Esophagus squamous epithelium (tissue), 5 donors: ENCODE measurements at places on chromosomes 2 and 18.

GRCh38 chr2:32622570-32623310 is 5.1 kb upstream of the TTC27 start:
- DNase-seq: no peak

DNA sequence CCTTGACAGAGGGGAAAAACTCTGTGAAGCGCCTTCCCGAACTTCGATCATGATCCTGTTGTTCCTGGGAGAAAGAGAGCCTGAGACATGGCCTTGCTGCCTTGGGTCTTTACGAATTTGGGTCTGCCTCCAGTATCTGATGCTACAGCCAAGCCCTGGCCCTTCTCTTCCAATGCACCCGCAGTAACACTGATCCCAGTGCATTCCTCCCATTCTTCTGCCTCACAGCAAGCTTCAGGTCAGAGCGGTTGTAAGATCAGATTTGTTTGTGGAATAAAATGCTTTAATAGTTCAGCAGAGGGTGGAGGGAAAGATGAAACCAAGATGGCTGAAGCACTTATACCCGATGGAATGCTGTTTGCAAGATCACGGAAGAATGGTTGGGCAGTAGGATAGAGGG is 196.7 kb upstream of the SIX2 start:
- no peak for DNase-seq

- no peak for DNase-seq
These were observed 109.5 kb downstream of the RTN4 start for GRCh38 chr2:54940723-54941122.

GRCh38 chr2:98476192-98476868 is 31.7 kb downstream of the INPP4A start:
- DNase-seq: no peak

GRCh38 chr2:189581354-189582139 is 961 bp upstream of the SLC40A1 start:
- no peak for DNase-seq

- no peak for DNase-seq
These were observed 21.0 kb downstream of the KDSR start for GRCh38 chr18:63346031-63346430.

DNA sequence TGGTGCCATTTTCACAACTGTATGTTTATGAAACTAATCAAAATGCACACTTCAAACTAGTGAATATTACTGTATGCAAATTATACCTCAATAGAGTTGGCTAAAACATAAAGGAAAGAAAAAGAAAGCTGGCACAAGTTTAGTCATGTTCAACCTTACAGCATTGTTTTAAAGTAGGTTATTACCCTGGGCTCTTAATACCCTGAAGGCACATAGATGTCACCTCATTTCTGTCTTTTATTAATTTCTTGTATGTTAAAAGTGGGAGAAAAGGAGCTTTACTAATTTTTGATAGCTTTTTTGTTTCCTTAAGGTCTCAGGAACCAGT is 32.7 kb downstream of the TMEM131 start:
- DNase-seq: no peak

- DNase-seq: no peak
These were observed 212.6 kb downstream of the INSIG2 start for GRCh38 chr2:118300832-118301231.

DNA sequence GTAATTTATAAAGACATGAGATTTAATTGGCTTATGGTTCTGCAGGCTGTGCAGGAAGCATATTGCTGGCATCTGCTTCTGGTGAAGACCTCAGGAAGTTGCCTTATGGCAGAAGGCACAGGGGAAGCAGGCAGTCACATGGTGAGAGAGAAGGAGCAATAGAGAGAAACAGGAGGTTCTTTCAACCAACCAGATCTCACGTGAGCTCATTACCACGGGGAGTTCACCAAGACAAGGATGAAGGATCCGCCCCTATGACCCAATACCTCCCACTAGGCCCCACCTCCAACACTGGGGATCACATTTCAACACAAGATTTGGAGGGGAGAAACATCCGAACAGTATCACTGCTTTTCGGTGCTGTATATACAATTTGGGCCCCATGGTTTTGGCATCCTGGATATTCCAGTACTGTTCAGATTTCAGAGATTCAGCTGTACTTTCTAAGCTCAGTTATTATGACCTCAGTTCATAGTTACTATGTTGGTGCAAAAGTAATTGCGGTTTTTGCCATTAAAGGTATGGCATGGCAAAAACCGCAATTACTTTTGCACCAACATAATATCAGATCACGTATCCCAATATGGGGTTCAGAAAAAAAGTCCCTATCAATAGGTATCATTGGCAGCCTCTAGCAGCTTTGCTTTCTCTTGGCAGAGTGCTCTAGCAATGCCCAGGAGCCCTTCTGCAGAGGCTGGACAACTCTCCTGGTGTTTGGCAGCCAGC is 189.6 kb upstream of the SIX3 start:
- no peak for DNase-seq

DNA sequence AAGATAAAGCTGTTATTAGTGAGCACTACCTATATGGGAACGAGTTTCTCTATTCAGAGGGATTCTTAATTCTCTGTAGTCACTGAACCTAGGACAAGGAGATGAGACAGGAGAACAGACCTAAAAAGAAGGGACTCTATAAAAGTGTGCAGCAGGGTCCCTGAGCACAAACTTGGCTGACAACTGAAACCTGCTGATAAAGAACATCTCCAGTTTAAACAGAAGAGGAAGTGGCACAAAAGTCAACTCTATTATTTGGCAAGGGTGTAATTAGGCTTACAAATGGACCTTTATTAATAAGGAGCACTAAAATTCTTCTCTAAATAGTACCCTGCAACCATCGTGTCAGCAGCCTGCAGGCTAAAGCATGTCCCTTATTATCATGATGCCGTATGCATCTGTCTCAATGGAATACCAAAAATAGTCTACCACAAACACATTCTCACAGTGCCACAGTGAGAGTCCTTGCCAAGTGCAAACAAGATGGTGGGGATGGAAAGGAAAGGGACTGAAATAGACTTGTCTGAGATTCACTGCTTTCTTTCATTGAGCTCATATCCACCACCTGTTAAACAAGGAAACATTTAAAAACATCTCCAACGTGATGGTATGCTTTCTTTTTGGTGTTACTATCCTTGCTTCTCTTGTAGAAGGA is 260.2 kb downstream of the INSIG2 start:
- DNase-seq: no peak

DNA sequence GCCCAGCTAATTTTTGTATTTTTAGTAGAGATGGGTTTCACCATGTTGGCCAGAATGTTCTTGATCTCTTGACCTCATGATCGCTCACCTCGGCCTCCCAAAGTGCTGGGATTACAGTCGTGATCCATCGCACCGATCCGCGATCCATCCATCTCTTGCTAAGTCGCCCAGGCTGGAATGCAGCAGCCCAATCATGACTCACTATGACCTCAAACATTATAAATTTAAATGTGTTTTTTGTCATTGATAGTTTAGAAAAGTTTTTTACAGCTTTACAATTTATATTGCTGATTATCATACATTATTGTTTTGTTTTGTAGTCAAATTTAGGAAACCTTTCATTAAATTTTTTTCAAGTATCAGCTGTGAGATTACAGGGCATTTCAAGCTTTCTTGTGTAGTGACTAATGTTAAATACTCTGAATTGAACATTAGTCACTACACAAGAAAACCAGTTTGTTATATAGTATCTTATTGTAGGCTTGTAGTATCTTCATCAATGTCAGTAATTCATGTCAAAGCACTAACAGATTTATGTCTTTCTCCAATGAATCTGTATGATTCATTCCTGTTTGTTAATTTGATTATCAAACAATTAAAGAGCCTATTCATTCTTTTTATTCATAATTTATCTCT is 37.5 kb downstream of the NR4A2 start:
- no peak for DNase-seq

DNA sequence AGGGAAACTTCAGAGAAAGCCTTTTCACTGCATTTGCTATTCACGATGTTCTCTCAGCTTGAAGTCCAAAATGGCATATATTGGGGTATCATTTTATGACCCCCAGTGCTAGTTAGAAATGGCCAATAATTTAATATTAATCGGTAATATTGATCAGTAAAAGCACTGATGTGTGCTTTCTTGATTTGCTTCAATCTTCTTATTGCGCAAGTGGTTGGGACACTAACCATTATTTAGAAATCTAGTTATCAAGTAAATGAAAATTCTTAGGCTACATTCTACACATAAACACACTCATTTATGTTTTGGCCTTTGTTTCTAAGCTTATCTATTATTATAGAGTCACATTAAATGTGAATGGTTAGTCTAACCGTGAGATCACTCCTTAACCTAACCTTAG is 49.7 kb upstream of the VWC2L start:
- DNase-seq: no peak

DNA sequence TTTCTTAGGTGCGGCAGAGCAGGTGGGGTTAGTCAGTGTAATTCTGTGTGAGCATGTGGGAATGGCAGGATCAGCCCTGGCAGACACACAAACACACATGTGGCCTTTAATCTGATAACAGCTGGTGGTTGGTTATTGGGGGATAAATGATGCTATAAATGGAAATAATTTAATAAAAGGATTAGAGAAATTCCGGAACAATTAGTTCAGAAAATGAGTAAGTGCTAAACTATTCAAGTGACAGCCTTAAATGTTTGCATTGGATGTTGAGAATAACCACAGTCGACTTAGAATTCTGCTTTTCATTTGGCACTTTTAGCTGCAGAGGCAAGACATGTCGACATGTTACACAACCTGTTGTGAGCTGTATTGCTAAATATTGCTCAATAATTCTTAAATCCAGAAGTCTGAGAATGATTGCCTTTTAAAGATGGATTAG is 7.2 kb downstream of the SMYD1 start:
- DNase-seq: no peak

DNA sequence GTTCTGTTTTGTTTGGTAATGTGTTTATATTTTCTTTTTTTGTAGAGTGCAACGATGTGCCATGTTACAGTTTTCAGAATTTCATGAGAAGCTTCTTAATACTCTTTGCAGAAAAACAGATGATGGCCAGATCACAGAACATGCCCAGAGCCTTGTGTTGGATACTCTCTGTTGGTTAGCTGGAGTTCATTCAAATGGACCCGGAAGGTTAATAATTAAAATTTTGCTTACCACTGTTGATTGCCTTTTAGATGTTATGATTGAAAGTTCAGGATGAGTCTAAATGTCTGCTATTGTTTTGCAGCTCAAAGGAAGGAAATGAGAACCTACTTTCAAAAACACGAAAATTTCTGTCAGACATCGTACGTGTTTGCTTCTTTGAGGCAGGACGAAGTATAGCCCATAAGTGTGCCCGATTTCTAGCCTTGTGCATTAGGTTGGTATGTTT is 85.2 kb downstream of the BIRC6 start:
- no peak for DNase-seq

- DNase-seq: no peak
These were observed 7.4 kb upstream of the GPR75 start for GRCh38 chr2:53867169-53867568.

DNA sequence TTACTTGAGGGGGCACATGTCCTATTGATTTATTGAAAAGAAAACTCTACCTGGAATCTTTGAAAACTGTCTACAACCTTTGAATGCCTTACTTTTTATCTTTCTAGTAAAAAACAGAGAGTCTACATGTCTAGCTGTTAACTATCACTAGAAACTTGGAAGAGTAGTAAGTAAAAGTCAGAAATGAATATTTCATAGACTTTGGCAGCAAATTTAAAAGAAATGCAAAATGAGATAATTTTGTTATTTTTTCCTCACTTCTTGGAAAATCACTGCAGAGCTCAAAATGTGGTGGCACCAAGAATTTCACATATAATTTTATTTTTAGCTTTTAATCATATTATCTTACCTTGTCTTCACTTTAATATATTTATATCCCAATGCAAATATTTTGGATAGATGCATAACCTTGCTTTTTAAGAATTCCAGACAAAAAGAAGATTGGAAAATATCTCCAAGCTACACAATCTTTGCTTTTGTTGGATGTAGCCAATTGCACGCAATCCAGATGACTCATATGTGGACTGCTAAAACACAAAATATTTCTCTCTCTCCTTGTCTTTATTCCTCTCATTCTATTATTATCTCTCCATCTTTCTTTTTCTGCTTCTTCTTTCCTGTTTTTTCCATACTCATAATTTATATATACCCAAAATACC is 92.2 kb upstream of the DSEL start:
- no peak for DNase-seq

- DNase-seq: no peak
These were observed 28.1 kb downstream of the CAVIN2 start for GRCh38 chr2:191818725-191819350.

DNA sequence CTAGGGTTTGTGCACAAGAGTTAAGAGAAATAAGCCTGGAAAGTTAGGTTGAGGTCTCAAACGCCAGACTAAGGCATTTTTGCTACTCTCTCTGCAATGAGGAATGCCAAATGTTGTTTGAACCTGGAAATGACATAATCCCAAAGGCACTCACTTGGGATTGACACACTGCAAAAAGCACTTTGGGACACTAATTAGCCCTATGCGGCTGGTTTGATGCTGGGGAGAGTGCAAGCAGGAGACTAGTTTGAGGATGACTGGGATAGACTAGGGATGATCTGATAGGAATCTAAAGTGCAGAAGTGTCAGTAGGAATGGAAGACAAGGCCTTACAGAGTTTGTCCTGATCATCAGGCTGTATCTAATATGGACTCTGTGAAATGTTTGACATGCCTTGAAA is 469.0 kb downstream of the SLC4A3 start:
- DNase-seq: no peak

GRCh38 chr2:74067221-74067747 is 80.4 kb downstream of the BOLA3 start:
- DNase-seq: no peak

DNA sequence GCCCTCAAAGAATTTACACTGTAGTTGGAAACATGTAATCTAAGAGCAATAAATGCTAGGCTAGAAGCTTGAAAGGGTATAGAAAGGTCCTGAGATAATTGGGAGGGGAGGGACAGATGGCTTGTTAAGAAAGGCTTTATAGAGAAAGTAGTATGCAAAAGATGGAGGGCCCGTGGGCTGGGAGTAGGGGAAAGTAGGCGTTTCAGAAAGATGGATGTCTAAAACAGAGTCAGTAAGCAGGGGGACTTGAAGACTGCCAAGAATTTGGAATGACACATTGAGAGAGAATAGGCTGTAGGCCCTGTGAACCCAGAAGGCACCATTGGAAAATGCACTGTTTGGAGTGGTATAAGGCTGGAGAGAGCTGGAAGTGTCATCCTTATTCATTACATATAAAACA is 822 bp downstream of the PSMG2 start:
- DNase-seq: no peak

DNA sequence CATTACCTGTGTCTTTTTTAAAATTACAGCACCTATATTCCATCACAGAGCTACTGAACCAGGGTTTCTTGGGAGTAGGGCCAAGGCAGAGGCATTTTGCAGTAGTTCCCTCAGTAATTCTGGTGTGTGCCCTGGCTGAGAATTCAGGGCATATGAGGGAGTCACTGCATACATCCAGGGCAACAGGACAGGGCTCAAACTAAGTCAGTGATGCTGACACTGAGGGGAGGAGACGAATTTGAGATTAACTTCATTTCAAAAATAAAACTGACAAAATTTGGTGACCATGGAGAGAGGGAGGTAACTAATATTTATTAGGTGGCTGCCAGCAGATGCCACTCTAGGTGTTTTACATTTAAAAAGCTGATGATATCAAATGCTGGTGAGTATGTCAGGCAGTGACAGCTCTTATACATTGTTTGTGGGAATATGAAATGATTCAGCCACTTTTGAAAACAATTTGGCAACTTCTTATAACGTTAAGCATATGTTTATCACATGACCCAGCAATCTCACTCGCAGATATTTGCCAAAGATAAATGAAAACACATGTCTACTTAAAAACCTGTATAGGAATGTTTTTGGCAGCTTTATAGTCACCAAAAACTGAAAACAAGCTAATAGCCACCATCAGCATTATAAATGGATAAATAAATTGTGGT is 20.3 kb downstream of the STRADB start:
- no peak for DNase-seq
